Mammary epithelial cell (primary cell): ENCODE measurements at places on chromosomes 5 and 9.

DNA sequence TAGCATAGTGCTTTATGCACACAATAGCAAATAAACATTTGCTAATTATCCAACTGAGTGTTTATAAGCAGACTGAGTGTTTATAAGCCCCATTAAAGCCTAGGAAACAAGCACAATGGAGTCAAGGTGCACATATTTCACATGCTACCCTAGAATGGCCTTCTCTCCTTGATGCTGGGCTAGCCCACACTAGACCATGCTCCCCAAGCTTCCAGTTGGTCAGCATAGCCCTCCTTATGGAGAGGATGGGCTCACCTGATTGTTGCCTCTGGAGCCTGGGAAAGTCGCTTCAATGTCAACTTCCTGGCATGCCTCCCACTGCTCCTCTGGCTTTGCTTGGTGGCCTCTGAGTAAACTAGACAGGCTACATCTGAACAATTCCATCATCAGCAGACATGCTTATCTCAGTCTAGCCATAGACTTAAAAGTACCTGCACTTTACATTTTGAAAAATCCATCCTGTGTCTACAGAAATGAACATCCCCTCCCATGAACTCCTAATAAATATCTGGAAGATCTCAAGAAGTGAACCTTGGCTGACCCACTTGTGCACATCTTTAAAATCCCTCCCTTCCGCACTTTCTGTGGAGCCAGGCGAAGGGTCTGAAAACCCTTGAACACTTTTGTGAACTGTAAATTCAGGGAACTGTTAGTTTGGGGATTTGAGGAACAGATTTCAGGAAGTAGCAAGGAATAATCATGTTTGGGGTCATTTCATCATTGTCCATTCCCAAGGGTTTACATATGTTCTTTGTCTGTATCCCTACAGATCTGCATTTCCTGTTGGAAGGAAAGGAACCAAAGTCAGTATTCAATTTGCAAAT lies 486.6 kb downstream of the ARHGEF28 start:
- DNase-seq: no peak

DNA sequence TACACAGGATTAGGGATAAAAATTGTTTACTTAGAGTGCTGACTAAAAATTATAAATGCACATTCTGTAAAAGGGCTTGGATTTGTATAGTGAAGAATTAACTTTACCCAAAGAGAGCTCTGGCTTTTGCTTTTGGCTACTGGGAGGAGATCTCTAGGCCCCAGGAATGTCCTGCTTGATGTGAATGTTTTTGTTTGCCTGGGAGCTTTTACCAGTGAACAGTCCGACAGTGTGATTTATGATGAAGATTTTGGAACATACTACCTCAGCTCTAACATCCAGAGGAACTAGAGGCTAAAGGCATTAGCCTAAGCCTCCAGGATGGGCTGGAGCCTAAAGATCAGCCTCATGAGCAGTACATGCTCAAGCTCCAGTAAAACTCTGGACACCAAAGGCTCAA lies 103.7 kb upstream of the RFX3 start:
- no peak for DNase-seq

DNA sequence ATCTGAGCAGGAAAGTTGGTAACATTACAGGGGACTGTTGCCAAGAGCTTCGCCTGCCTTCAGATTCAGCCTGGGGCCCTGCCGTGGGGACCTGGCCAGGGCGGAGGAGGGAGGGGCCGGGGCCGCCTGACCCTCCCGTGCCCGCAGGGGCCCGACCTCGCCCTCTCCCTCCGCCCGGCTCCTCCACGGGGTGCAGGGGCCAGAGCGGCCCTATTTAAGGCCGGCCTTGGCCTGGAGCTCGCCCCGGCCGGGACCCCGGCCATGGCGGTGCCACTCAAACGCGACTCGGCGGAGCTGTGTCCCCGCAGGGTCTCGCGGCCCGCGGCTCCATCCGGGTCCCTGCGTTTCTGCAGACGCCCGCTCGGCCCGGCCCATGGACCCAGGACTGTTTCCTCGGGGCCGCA lies 757 bp downstream of the TMEM250 start:
- no peak for DNase-seq

- no peak for DNase-seq
These were observed 2.8 kb downstream of the MCCC2 start for GRCh38 chr5:71589903-71590302.

DNA sequence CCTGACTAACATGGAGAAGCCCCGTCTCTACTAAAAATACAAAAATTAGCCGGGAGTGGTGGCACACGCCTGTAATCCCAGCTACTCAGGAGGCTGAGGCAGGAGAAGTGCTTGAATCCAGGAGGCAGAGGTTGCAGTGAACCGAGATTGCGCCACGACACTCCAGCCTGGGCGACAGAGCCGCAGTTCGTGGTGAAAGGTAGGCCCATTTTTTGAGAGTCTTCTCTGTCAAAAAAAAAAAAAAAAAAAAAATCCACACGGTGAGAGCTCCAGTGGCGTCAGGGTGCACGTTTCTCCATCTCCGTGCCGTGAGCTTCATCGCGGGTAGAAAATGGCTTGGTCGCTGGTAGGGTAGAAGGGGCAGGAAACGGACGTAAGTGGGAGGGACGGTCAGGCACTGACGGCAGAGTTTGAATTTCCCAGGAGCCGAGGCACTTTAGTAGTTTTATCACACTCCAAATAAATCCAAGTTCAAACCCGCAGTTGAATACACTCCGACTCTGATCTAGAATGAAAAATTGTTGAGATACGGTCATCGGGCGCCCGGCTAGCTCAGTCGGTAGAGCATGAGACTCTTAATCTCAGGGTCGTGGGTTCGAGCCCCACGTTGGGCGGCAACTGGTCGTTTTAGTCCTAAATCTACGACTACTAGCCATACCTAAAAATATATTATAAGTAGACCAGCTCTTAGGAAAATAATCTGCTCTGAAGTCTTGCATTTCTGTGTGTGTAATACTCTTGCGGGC lies 2.4 kb upstream of the TRIM7 start:
- peak; percentile 91 for DNase-seq

DNA sequence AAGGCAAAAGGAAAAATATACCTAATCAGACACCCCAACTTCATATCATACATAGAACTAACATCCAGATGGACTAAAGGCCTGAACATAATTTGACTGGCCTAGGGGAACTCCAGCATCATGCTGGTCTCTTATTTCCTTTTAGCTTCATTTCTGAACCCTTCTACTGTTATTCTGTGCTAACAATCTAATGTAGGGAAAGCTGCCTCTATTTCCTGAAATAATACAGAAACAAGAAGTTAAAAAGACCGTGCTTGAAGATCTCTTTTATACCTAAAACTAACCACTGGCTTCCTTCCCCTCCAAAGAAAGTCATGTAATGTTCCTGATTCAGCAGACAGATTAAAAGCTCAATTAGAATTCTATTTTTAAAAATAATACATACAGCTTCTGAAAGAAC lies 36.7 kb downstream of the LPAR1 start:
- DNase-seq: no peak

DNA sequence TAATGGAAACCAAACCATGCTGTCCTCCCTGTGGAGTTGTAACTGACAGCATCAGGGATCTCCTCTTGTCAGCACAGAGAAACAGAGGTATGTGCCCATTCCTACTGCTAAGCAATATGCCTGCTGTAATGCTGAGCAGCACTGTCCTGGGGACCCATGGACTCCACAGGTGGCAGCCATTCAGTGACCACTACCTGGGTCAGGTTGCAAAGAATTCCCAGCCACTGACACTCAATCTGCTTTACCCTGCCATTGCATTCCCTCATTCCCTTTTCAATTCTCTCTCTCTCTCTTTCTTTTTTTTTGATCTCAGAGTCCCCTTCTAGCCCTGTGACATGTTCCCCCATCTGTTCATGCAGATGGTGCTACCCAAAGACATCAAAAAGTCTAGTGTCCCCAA lies 104.1 kb downstream of the GABRB2 start:
- DNase-seq: no peak

GRCh38 chr9:136051837-136052471 lies 43.1 kb downstream of the NACC2 start:
- peak; percentile 96 for DNase-seq

- DNase-seq: no peak
These were observed 194.8 kb downstream of the FBXL7 start for GRCh38 chr5:15694696-15695214.

DNA sequence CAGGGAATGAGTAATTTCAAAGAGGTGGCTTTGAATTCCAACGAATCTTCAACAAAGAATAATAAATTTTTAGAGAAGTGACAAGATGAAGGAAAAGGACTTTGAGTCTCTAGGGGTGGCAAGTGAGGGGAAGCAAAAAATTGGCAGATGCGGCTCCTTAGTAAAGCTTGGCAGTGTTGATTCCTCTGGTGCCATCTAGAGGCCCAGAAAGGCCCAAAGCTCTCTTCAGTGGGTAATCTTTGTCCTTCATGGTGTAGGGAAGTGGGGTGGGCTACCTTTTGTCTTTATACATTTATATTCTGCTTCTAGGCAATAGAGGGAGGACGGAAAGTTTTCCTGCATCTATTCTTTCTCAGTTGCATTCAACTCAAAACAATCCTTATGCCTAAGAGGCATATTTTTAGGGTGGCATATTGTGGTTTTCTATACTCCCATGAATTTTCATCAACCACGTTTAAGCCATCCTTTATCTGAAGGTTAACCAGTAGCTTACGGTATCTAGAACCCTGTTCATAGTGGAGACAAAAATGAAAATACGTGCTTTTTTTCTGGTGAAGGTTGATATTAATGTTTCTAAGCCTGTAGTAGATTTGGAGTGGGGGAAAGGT lies 17.5 kb upstream of the ROPN1L start:
- no peak for DNase-seq

GRCh38 chr5:112373885-112374284 lies 45.2 kb downstream of the EPB41L4A start:
- no peak for DNase-seq

DNA sequence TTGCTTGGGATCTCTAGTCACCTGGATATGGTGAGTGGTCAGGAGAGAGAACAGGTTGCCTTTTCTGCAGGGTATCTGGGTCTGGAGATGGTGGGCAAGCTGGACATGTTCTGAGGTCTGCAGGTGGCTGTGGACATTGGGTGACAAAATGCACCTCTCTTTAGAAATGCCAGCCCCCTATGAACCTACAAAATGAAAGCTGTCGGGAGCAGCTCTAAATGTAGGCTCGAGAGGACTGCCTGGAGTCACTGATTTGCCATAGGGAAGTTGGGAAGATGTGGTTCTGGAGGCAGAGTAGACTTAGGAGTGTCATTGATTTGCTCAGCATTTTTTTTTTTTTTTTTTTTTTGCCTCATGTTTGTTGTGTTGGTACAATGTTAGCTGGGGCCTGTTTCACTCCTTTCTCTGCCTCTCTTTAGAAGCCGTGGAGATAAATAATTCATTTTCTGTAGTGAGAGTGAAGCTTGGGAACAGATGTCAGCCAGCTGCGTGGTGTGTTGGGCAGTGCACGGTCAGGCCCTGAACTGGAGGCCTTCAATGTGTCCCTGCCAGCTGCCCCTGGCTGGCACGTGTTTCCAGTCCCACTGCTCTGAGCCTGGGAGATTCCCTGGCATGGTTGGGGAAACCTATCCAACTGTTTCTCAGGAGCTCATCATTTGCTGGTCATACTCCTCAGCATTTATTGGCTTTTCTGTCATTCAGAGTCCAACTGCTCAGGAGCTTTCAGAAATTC lies 5.4 kb downstream of the RGS3 start:
- no peak for DNase-seq

GRCh38 chr5:15571081-15571480 lies 71.1 kb downstream of the FBXL7 start:
- DNase-seq: no peak

GRCh38 chr5:138632900-138633489 lies 57.8 kb upstream of the HSPA9 start:
- peak; percentile 70 for DNase-seq

GRCh38 chr9:90259311-90260246 lies 383.0 kb downstream of the DIRAS2 start:
- DNase-seq: no peak

- DNase-seq: no peak
These were observed 116.5 kb downstream of the PSD2 start for GRCh38 chr5:139912158-139912557.

DNA sequence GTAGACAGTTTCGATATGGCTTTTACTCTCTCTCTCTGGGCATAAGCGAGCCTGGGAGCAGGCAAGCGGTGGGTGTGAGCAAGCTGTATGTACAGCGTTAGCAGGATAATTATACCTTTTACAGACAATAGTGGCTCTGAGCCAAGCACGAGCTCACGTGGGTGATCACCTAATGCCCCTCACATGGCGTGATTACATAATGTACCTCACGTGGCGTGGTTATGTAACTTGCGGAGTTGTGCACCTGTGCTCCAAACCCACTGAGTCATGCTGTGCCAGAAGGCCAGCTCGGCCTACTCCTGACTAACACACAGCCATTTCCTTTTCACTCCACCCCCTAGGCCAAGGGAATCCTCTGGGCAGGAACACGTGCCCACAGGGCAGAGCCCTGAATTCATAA lies 797.2 kb downstream of the EFNA5 start:
- peak; percentile 65 for DNase-seq

GRCh38 chr5:131262953-131263541 lies 806 bp upstream of the CDC42SE2 start:
- no peak for DNase-seq

DNA sequence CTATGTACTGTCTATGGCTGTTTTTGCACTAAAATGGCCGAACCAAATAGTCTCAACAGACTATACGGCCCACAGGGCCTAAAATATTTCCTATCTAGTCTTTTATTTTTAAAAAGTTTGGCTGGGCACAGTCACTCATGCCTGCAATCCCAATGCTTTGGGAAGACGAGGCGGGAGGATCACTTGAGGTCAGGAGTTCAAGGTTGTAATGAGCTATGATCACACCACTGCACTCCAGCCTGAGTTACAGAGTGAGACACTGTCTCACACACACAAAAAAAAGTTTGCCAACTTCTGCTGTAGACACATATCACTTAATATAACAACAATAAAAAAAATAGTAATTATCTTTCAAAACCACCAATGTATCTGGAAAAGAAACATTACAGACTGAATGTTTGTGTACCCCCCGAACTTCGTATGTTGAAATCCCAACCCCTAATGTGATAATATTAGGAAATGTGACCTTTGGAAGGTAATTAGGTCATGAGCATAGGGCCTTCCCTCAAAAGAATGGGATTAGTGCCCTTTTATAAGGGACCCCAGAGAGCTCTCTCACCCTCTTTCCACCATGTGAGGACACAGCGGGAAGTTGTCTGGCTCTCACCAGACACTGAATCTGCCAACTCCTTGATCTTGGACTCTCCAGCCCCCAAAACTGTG lies 53.5 kb upstream of the HK3 start:
- no peak for DNase-seq

GRCh38 chr9:106862821-106863720 lies at the start of gene ZNF462:
Gene ZNF462 (plus strand): TSS chr9:106863166. CDS start chr9:106923384, 60,218 bp downstream.
- peak; percentile 76 for DNase-seq

DNA sequence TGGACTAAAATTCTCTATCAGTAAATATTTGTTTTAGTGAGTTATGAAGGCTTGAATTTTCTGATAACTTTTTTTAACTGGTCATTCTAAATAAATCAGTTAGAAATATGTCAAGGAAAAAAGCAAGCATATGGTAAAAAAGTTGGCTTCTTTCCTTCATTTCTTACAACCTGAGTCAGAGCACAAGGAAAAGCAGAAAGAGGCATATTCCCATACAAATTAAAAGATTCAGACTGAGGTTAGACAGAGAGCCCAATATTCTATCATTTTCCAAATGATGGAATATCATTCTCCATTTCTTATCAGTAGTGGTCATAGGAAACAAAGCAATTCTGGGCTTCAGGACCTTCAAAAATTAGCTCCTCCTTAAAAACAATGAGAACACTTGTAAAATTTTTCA lies 732.1 kb downstream of the MAT2B start:
- DNase-seq: no peak

GRCh38 chr5:78726571-78726970 lies 78.0 kb upstream of the LHFPL2 start:
- DNase-seq: no peak
